Activated CD4-positive, alpha-beta T cell treated with anti-CD3 and anti-CD28 coated beads for 48 hours (primary cell): ENCODE measurements at places on chromosomes 7 and 10.

DNA sequence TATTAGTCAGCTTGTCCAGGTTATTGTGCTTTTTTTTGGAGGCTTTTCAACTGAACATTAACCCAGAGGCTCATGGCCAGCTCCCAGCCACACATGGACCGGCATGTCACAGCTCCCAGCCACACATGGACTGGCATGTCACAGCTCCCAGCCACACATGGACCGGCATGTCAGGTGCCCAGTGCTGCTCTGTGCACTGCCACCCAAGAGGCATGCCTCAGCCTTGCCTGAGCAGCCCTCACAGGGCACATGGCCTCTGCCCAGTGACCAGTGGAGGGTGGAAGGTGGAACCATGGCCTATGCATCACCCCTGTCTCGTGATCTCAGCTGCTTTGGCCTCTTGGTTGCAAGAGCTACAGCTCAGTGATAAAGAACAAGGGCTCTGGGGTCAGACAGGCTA lies 119.8 kb downstream of the OAT start:
- DNase-seq: no peak

GRCh38 chr10:30687698-30688213 lies 58.2 kb upstream of the LYZL2 start:
- DNase-seq: peak; percentile 88

DNA sequence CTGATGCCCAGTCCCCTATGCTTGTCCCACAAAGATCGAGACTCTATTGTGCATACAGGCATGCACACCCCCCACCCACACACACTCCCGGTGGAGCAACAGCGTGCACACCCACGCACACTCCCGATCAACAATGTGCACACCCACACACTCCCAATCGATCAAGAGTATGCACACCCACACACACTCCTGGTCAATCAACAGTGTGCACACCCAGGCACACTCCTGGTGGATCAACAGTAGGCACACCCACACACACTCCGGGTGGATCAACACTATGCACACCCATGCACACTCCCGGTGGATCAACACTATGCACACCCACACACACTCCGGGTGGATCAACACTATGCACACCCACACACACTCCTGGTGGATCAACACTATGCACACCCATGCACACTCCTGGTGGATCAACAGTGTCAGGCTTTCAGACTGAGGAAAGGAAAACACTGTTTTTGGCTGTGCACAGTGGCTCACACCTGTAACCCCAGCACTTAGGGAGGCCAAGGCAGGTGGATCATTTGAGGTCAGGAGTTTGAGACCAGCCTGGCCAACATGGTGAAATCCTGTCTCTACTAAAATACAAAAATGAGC lies 118.8 kb downstream of the PTPRN2 start:
- no peak for DNase-seq

GRCh38 chr7:32034052-32034451 lies 36.2 kb downstream of the PDE1C start:
- no peak for DNase-seq

GRCh38 chr7:18872344-18872743 lies 245.1 kb downstream of the TWIST1 start:
- no peak for DNase-seq

GRCh38 chr7:93981480-93981874 lies 22.7 kb downstream of the BET1 start:
- no peak for DNase-seq

DNA sequence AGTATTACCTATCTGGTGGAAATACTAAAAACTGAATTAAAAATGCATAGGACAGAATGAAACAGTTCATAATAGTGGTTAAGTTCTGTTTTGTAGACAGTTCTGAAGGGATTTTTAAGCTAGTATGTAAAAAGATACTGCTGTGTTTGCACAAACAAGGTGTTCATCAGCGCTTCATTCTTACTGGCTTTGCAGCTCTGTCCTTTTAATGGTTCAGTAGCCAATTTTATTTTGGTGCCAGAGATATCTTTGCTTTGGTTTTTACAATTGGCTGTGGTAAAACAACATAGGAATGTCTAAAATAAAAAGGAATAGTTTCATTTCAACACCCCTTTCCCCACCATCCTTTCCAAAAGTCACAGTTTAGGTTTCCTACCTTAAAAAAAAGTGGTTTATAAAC lies 33.0 kb downstream of the STAM start:
- no peak for DNase-seq

DNA sequence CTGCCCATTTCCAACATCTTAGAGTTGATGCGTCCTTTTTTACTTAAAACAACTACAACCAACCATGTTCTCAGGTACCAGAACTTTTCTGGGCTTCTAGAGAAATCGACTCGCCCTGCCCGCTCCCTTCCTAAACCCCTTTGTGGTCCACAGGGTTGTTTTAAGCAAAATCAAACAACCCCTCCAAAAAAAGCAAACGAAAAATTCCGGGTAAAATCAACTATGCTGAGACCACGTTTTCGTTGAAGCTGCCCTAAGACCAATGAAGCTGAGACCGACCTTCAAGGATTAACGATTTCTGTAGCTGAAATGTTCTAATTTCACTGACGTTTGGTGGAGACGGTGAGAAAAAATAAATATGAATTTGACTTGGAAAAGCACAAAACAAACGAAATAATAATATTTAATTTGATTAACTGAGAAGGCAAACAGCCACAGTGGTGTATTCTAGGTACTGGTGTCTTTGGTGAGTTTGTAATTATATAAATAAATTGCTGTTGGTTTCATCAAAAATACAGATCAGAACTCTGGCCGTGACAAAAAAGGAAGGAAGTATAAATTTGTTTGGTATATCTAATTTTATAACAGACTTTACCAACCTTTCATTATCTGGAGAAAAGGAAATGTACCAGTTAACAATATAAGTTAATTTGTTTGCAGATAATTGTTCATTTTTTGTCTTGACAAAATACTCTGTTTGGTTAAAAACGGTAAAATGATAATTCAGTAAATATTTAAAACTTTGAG lies 4.7 kb upstream of the IGF2BP3 start:
- DNase-seq: no peak

- DNase-seq: no peak
These were observed 313.8 kb upstream of the BMPER start for GRCh38 chr7:33591490-33591889.

DNA sequence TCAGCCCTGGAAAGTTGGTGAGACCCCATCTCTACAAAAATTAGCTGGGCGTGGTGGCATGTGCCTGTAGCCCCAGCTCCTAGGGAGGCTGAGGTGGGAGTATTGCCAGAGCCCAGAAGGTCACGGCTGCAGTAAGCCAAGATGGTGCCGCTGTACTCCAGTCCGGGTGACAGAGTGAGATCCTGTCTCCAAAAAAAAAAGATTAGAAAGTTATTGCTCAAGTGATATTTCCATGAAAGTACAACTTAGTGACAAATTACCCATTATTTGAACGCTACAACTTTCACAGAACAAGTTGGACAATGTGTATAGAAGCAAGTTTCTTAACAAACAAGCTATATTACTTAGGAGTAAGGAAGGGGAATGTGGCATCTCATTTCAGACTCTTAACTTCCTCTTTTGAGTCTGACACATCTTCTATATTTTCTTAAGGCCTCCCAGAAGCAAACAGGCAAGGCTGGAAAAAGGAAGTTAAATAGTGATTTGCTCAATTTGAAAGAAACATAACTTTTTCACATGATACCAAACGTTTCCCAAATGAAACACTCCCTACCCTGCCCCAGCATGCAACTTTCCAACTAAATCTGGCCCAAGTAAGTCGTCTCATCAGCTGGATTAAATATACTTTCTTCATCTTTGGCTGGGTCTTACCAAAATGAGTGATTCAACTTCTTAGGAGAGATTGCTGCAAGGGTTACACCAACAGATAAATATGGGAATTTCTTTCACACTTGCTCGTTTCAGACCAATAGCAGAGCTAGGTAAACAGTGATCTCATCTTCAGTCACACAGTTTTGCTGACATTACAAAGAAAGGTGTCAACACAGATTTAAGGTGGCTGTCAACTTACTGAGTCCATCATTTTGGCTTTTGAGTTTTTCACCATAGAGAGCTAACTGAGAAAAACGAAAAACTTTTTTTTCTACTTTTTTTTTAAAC lies 66.3 kb upstream of the KLF6 start:
- DNase-seq: no peak

DNA sequence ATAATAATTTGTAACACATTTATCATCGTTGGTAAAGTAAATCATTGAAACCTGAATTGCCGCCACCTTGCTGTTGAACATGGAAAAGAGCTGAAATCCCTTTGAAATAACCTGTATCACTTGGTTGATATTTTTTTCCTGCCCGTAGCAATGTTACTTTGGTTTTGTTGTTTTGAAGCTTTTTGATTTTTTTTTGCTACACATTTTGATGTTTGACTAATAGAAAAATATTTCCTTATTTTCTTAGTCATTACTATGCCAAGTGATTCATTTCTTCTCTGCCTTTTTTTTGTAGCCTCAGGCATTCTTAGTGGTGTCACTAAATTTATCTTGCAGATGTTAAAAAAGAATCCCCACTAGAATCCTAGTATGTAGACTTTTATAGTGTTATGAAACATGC lies 235.1 kb upstream of the MEOX2 start:
- DNase-seq: no peak

DNA sequence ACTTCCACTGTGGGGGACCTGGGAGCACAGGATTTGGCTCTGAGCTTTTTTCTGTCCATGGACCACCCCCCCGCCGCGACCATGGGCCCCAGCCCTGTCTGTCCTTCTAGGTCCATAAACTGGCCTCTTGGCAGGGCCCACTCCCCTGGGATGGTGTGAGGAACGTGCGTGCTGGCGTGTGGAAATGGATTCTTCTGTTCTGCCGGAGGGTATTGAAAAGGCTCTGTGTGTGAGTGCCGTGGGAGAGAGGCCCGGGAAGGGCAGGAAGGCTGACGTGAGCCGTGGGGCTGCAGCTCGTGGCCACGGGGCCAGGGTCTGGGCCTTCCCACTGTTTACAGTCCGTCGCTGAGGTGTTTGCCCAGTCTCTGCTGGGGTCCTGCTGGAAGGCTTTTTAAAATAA lies 123.7 kb downstream of the GRK5 start:
- no peak for DNase-seq

DNA sequence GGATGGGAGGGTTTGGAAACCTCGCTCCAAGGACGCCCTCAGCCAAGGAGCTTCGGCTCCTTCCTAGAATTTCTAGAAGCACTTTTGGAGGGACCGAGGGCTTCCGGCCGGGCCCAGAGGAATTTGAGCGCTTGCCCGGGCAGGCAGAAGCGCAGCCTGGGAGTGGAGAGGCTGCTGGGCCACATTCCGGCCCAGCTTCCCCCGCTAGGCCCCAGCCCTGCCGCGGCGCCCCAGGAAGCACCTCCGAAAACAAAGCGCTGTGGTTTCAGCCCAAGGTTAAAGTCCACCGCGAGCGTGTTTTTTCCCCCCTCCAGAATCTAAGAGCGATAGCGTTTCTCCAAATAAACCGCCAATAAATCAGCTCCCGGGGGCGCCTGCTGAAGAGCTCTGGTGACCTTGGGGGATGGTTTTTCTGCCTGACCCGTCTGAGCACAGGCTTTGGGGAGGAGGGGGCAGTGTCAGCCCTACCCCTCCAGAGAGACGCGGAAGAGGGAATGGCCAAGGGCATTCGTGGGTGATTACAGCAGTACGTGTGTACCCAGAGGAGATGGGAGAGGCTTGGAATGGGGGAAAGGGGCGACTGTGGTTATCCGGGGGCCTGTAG lies 5.7 kb upstream of the TNRC18 start:
- no peak for DNase-seq

DNA sequence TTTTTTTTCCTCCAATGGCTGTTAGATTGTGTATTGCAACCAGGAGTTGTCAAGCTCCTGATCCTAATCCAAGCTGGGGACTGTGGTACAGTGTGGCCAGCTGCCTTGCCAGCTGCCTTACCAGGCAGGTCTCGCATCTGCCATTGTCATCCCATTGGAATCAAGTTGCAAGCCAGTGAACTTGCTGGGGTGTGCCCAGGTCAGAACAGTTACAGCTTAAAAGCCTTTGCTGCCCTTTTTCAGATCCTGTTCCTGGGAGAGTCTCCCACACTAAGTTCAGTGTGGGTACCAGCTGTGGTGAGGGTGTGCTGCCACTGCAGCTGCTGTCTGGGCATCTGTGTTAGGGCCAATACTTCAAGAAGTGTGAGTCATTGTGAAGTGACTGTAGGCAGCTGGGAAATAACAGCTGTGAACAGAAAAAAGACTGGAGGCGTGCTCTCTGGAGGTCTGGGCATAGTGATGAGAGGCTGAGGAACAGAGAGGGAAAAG lies 72.8 kb downstream of the CCNY start:
- DNase-seq: peak; percentile 32

DNA sequence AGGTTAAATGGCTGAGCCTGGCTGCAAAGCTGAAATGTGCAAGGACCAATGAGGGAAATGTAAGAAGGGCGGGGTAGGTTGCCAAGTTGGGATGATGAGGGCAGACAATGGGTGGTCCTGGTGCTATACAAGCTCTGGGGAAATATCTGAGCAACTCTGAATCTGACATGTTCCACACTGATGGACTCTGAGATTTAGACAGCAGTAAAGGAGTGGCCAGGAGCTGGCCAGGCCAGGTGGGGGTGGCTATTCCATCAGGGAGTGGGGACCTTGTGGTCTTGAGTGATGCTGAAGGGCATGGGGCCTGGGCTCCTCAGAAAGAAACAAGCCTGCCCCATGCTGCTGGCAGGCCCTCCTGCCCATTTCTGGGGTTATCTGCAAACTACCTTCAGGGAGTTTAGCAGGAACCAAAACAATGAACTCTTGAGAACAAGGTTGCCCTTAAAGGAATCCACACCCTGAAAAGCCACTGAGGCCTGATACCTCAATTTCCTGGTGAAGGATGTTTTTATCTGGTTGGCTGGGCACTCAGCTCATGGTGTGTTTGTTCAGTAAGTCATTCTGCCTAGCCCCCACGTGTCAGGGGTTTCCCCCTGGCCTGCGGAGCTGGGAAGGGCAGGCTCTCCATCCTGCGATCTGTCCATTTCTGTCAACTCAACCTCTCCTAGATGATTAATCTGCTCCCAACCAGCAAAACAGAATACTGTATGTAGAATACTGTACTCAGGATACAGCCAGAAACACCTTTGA lies 143.3 kb upstream of the TNS3 start:
- no peak for DNase-seq

DNA sequence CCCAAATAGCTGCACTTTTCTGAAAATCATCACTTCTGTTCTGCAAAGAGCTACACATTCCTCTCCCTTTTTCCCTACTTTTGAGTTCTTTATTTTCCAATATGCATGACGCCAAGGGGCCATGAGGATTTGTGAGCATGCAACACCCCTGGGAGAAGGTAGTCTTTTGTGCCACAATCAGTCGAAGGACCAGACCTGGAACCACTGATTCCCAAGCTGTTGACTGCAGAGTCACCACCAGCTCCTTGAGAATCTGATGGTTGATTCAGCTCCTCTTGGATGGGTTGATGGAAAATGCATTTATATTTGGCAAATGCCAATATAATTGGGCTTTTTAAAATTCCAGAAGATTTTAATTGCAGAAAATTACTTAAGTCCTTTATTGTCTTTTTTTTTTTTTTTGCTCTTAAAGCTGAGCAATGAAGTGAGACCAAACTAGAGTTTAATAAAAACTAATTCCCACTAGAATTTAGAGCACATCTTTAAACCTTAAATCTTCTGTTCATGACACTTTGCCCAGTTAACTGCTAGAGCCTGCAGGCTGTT lies 554.1 kb downstream of the TNS3 start:
- DNase-seq: no peak
